ENCODE measurements at places on chromosomes 16 and 17. TPM values are rescaled to one million over a fixed set of nuclear protein-coding genes. Genes with fewer than 3 reads are reported as not detected.

CCL22 gene
- not detected for total RNA-seq

ZNF750 gene
- total RNA-seq = not detected

TEKT3 gene
- not detected for total RNA-seq

DNA sequence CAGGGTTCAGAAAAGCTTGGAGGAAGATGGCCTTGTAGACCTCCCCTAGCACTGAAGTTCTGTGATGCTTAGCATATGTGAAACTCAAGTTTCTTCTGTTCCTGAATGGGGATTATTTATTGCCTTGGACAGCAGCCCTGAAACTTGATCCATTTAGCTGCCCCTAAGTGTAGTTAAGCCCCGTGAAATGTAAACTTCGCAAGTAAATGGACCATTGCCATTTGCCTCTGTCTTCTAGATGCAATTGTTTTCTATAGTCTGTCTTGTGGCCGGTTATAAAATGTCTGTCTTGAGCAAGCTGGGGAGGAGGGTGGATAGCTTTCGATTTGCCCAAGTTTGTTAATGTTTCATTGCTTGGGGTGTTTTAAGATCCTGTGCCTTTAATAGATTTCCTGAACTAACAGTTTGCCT, 261.8 kb downstream of the CDH13 start:
- no peak for DNase-seq

- DNase-seq = no peak
Observed at GRCh38 chr16:59913666-59914065, 1179.5 kb upstream of the GOT2 start.

GRCh38 chr17:4807605-4808377, 839 bp downstream of the PLD2 start:
- no peak for DNase-seq

GRCh38 chr16:12026741-12027490, 50.4 kb downstream of the SNX29 start:
- no peak for DNase-seq

All from pancreas (tissue), 10 donors.